ENCODE measurements at places on chromosomes 3 and 15.
A peak's percentile ranks its signal among the peaks of the same experiment; 100 is the strongest.

DNA sequence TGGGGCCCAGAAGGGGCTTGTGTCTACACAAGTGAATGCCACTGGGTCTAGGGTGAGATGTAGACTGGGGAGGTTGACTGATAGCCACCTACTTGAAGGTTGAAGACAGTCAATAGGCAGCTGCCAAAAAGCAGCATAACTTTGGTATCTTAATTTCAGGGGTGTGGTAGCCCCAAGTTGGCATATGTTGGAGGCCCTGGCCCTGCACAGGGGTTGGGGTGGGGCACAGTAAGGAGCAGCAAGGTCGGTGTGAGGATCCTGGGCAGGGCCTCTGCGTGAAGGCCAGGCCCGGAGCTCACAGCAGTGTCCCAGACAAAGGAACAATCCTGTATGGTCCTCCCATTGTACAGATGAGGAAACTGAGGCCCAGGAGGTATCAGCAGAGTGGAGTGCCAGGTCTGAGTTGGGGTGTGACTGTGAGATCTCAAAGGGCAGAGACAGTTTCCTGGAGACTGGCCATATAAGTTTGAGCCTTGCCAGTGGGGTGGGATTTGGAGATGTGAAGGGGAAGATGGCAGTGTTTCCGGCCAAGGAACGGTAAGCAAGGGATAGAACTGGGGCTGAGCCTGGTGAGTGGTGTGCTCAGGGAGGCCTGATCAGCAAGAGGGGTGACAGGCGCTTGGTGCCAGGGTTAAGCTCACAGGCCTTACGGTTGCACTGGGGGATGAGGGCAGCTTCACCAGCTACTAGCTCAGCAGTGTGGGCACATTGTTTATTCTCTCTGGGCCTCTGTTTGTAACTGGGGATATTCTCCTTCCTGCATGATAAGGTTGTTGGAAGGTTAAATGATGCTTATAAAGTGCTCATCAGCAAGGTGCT is 1.7 kb downstream of the KLHL40 start:
- DNase-seq = no peak

GRCh38 chr3:128984596-128984995 is 9.3 kb downstream of the CFAP92 start:
- no peak for DNase-seq

GRCh38 chr3:172877011-172877410 is 126.5 kb downstream of the ECT2 start:
- no peak for DNase-seq

GRCh38 chr3:36800533-36801116 is 36.3 kb upstream of the DCLK3 start:
- no peak for DNase-seq

- DNase-seq = no peak
These were observed 245.3 kb downstream of the BBX start for GRCh38 chr3:107767897-107768605.

DNA sequence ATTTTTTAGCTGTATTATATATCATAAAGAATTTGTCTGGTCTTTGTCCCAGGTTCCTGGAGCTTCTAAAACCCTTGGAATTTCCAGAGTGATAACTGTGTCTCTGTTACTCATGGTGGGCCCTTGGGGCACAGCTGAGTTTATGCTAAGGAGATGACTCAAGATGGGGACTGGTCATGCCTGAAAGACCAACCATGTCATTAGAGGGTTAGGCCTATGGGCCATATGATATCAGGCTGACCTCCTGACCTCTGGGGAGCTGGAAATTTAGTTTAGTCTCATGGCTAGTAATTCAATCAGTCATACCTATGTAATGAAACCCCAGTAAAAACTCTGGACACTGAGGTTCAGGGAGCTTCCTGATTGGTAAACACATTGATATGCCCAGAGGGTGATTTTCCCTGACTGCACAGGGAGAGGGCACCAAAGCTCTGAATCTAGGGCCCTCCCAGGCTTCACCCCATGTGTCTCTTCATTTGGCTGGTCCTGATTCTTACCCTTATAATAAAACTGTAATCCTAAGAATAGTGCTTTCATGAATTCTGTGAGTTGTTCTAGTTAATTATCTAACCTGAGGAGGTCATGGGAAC is 69.6 kb downstream of the EEFSEC start:
- DNase-seq = no peak

DNA sequence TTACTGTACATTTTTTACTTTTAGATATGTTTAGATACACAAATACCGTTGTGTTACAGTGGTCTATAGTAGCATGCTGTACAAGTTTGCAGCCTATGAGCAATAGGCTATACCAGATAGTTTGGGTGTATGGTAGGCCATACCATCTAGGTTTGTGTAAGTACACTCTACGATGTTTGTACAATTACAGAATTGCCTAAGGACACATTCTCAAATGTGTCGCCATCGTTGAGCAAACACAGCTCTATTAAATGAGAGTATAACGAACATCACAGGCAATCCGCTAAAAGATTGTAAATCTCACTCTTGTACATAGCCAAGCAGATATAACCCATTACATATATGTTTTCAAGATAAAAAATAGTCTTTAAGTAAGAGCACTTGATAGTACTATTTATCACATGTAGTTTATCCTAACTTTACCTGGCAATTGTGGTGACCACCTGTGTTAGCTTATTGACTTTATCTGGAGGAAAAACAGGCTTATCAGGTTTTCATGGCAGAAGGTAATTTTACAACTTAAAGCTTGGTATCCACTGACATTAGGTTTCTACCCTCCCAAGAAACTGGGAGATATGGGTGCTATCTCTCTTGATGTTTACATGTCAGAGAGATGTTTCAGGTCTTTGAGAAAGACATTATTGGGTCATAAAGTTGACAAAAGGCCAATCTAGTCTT is 898.7 kb downstream of the NSUN3 start:
- DNase-seq = no peak

DNA sequence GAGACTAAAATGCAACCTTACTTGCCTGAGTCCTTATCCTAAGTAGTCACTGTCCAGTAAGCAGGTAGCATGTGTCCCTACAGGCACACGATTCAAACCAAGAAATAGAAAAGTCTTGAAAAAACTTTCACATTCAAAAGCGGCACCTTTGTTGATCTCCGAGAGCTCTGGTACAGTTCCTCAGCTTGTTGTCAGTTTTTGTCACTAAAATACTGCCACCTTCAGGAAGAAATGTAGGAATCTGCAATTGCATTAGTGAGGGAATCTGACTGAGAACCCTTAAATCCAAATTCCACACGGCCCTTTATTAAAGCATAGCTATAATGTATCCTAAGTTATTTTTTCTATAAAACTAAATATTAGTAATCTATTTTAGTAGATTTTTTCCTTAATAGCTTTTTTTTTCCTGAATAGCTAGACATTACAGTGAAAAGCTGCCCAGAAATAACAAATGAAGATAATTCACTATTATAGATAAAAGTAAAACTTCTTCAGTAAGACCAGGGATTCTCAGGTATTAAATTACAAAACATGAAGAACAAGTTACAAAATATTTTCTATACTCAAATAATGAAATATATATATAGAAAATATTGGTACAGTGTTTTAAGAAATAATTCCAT is 44.0 kb downstream of the CCDC54 start:
- peak; percentile 14 for DNase-seq

DNA sequence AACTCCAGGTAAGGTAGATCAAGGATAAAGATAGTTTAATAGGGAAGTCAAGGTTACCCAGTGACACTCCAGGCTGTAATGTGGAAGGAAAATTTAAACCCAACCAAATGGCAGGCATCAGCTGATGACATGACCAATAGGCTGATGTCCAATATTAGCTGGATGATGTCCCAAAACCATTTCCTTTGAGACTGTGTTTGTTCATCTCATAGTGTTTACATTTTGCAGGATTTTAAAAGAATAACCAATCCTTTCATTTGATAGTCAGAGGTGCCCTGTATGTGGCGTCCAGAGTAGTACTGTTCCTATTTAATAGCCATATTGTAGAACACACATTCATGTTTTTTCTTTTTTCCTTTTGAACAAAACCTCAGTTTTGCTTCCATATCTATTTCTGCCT is 23.3 kb upstream of the TMEM158 start:
- no peak for DNase-seq

GRCh38 chr3:61765157-61765876 is 203.9 kb downstream of the PTPRG start:
- no peak for DNase-seq

DNA sequence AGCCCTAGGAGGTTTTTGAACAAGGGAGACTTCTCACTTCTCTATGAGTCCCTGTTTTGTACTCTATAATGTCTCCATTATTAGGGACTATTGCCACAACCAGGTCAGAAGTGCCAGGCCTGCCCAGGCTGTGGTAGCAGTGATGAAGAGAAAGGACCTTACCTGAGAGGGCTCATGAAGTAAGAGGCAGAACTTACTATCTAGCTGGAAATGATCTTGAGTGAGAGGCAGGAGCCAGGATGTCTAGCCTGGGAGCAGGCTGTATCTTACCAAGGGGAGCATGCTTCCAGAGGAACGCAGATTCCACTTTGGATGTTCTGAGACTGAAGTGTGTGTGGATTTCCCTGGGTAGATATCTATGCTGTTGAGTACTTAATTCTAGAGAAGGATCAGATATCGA is 93.3 kb downstream of the RPL39L start:
- no peak for DNase-seq

DNA sequence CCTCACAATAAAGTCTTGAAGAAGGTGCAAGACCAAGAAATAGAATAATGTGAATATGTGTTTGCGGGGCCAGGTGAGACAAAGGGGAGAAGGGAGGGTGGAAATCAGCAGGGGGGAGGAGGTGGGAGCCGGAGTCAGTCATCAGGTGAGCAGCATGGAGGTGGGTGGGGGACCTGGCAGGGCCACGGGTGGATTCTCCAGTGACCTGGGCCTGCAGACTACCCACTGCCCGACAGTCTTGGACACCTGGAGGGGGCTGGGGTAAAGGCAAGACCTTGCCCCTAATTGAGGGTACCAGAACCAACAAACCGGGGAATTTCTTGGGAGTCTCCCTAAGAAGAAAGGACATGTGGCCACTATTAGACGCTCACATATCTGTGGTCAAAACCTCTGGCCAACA is 95.8 kb downstream of the CHSY1 start:
- no peak for DNase-seq

DNA sequence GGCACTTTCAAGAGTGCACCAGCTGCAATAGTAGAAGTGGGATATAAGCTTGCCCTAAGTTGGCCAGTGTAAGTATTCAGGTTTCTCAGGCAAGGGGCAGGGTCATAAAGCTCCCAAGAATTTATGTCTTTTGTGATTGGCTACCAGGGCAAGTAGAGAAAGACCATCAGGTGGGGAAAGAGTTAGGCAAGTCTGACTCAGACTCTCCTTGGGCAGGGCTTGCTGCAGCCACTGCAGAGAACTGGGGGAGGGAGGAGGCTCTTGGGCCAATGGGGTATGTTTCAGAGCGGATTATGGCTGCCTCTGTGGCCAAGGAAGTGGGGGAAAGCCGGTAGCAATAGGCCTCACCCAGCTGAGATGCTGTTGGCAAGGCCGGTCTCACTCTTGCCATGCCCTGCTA is 44.6 kb upstream of the SLC25A36 start:
- DNase-seq = no peak

DNA sequence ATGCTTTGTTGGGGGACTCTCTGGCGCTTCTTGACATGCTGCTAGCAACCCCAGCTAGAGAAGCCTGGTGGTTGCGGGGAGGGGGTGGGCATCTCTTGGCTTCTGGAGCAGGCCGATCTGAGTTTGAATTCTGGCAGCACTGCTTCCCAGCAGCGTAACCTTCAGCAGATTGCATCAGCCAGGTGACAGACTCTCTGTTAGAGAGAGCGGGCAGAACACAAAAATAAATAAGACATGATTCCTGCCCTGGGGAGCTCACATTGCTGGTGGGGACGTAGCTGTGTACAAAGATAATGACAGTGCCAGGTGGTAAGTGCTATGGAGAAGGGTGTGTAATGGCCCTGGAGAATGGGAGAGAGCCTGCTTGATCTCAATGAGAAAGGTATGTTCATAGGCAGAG is 87.4 kb downstream of the THSD4 start:
- no peak for DNase-seq

- no peak for DNase-seq
These were observed 175.9 kb upstream of the PLSCR5 start for GRCh38 chr3:146781059-146781458.

GRCh38 chr3:49629866-49630265 is 44.3 kb upstream of the APEH start:
- no peak for DNase-seq

- DNase-seq = no peak
These were observed 469.1 kb downstream of the RAP2B start for GRCh38 chr3:153631102-153631501.

DNA sequence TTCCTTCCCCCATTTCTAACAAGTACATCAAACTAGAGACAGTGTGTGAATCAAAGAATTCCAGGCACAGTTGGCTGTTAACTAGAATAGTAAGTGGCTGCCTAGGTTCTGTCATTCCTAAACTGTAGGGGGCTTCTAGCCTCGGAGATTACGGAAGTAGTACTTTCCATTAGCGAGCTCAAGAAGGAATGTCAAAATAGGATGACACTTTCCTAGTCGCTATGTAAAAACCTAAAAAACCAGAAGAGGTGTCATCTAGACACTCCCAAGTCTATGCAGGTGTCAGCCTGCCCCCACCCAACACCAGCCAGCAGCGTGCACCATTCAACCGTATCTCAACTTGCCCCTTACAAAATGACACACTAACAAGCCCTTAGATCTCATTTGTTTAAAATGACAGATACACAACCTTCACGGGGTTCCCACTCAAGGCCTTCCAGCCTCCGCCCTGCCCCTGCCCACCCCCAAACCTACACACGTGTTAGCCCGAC is 874 bp downstream of the INO80 start:
- no peak for DNase-seq
